ENCODE measurements at places on chromosomes 11 and 22.

DNA sequence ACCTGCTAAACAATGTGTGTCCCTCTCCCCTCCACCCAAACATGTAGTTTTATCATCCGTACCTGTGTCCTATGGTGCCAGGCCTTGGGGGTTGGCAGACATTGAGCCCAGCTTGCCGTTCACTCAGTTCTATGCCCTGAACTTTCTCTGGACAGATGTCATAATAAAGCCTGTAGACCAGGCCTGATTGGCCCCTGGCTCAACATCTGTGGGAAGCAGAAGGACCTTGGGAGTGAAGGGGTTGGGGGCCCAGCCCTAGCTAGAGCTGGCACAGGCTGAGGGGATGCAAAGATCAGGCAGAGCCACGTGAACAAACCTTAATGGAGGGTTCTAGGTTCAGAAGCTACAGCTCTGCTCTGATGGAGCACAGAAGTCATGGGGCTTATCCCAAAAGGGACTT is 600.6 kb downstream of the BUD13 start:
- no peak for DNase-seq

GRCh38 chr22:19654338-19654987 is 59.8 kb upstream of the SEPTIN5 start:
- DNase-seq, result no peak

DNA sequence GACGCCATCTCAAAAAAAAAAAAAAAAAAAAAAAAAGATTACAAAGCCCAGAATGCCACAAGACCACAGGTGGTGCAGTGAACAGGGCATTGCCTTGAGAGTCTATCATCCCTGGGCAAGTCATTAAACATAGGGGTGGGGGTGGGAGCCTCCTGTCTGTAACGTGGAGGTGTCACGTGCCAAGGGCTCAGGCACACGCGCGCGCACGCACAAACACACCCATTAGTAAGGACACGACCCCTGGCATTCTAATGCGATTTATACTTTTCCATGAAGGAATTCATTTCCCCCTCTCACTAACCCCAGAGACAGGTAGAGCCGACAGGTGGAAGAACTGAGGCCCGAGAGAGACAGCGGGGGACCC is 5.8 kb upstream of the GCAT start:
- no peak for DNase-seq

- no peak for DNase-seq
Measured at GRCh38 chr11:122226810-122227379, 110.9 kb upstream of the BLID start.

GRCh38 chr11:121777056-121777455 is 324.3 kb upstream of the SORL1-AS1 start:
- DNase-seq, result no peak

DNA sequence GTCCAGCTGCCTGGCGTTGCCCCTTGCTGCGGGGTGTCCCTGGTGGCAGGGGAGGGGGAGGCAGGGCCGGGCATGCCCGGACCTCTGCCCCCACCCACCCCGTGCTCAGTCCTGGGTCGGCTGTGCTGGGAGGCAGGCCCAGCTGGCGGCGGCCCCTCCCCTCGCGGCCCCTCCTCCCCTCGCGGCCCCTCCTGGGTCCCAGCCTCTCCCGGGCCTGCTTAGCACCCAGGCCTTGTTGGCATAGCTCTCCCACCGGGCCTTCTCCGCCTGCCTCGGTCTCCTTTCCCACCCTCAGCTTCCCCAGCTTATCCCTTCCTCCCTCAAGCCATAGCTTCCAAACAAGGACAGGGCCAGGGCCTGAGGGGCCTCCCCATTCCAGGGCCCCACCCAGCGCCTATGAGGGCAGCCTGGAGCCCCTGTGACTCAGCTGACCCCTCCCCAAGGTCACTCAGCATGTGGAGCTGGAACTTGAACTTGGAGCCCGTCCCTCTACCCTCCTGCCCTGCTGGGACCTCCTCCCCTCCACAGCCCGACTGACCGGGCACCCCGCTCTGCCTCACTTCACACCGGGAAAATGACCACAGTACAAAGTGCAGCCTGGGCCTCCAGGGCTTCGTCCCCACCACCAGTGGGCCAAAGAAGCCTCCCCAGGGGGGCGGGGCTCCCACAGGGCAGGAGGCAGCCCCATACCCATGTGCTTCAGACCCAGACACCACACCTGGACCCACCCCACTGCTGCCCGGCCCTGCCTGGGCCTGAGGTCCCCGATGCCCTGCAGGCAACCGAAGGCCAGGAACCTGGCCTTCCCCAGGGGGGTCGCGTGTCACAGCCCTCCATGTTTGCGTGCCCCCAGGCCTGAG is 1.2 kb downstream of the EPS8L2 start:
- no peak for DNase-seq

GRCh38 chr11:13061294-13061990 is 52.3 kb downstream of the RASSF10 start:
- DNase-seq, result no peak

GRCh38 chr11:108206171-108206570 is 16.3 kb downstream of the NPAT start:
- DNase-seq, result no peak

DNA sequence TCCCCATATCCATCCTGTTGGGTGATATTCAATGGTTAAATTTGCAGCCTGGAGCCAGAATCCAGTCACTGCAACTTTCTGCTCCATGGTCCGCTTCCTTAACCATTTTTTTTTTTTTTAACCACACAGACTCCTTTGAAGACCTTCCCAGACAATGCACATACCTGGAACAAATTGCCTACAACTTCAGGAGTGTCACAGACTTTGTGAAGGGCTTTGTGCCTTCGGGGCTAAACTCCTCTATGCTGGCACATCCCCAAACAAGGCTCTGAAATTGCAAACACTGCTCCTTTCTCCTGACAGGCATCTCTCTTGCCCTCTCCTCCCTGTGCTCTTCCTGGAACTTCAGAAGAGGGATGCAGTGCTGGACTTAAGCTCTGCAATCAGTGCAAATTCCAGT is 40.6 kb downstream of the TENM4 start:
- no peak for DNase-seq

GRCh38 chr22:20591660-20592310 is 84.4 kb downstream of the MED15 start:
- DNase-seq, result no peak

- no peak for DNase-seq
Measured at GRCh38 chr22:49660321-49660720, 167.4 kb downstream of the BRD1 start.

GRCh38 chr11:2989006-2989405 is 3.1 kb downstream of the NAP1L4 start:
- no peak for DNase-seq

- DNase-seq, result no peak
Measured at GRCh38 chr11:105227363-105227762, 87.8 kb upstream of the CARD18 start.

- DNase-seq, result no peak
Measured at GRCh38 chr22:28801845-28802594, 1.7 kb upstream of the XBP1 start.

GRCh38 chr11:63874511-63874910 is 35.6 kb downstream of the MARK2 start:
- DNase-seq, result no peak

GRCh38 chr11:72863091-72863490 is 48.9 kb downstream of the ATG16L2 start:
- no peak for DNase-seq

DNA sequence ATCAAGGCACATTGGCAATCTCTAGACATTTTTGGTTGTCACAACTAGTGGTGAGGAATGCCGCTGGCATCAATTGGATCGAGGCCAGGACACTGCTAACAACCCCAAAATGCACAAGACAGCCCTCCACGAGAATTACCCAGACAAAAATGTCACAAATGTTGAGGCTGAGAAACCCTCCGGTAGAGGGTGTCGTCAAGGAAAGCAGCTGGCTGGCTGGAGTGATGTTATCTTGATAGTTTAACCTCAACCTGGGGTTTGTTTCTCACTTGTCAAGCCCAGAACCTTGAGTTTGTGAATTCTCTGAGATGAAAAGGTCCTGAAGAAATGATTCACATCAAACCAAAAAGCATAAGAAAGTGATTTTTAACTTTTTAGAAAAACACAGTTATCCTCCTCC is 21.1 kb upstream of the TMPRSS13 start:
- DNase-seq, result no peak

DNA sequence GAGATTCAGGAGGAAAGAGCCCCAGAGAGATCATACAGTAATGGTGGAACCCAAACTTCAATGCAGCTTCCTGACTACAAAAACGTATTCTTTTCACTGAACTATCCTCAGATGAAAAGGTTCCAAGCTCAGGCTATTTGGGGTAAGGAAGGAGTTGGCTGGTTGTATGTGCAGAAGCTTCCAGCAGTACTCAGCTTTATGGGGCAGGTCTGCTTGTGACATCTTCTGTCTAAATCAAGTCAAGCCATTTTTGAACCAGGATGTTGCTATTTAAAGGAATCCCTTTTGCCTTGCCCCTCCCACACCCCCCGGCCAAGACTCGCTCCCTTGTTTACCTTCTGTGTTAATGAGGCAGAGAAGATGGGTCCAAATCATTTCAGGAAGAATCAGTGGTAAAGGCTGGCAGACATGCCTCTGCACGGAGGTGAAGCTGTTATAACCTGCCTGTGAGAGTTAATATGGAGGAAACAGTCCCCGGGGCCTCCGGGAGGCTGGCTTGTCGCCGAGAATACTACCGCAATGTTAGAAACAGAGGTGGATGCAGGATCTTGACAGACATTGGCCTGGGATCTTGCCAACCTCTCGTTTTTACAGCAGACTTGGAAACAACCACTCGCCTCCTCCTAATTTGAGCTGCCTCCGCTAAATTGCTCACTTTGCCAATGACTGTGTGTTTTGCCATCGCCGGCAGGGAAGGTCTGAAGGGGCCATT is 45.4 kb downstream of the TIMP3 start:
- DNase-seq, result no peak

DNA sequence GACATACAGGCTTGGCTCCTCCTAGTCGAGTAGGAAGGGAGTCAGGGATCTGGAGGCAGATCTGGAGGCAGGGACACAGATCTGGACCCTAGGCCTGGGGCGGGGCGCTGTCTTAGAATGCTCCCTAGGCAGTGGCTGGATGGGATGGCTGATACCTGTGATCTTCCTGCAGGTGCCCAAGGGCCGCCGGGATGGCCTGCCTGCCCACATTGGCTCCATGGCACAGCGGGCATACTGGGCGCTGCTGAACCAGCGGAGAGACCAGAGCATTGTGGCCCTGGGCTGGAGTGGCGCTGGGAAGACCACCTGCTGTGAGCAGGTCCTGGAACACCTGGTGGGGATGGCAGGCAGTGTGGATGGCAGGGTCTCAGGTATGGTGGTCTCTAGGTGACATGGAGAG is 35.4 kb downstream of the MYO18B start:
- no peak for DNase-seq

Measured in activated T-cell treated with anti-CD3 and anti-CD28 coated beads for 48 hours (primary cell).